ENCODE measurements at places on chromosomes 7 and 10.

DNA sequence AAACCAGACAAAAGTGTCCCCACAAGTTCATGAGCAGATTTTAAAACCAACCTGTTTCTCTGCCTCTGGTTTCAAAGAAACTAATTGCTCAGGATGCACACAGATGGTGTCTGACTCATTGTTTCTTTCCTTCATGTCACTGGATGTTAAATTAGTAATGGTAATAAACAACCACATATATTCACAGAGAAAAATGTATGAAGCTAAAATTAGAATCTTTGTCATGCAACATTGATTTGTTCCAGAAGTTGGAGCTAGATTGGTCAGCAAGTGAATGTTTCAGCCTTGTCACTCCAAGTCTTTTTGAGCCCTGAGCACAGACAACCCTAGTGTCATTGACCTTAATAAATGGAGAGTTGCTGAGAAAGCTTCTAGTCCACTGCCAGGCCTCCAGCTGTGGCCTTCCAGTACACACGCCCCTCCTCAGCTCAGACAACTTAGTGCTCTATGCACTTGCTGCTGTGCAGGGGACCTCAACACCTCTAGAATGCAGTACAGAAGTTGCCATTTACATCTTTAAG, 175.9 kb downstream of the CCDC71L start:
- no peak for DNase-seq

DNA sequence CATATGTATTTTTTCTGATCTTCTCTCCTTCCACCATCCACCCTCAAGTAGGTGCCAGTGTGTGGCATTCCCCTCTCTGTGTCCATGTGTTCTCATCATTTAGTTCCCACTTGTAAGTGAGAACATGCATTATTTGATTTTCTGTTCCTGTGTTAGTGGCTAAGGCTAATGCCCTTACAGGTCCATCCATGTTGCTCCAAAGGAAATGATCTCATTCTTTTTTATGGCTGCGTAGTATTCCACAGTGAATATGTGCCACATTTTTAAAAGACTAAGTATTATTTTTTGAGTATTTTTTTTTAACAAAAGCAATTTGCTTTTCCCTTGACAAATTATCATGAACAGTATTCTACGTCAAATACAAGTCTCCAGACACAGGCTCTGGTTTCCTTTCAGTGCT, 86.4 kb upstream of the ZNF746 start:
- DNase-seq = no peak

DNA sequence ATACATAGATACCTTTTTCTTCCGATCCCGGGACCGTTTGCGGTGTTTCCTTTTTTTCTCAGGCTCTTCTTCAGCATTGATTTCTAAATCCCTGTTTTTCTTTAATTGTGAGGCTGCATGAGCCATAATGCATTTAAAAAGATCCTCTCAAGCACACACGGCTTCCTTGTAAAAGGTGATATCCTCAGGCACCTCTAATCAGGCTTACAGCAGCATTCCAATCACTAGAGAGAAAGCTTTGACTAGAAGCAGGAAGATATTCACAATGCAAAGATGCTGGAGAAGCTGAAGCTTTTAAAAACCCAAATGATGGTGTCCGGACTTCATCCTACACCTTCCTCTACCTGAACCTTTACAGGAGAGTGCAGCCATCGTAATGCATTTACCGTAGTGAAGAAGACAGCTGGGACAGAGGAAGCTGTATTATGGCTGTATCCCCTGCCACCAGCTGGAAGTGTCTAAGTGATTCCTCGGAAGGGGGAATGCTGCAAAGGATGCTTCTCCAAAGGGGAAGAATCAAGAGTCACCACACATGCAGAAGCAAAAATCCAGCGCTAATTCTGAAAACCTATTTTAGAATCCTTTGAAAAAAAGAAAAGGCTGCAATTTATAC, at the start of gene ANK3:
TSS of gene ANK3 (minus strand) at position 463 of the 613 bp plus-strand sequence. CDS start at position 126, 337 bp downstream.
- DNase-seq = no peak

- no peak for DNase-seq
These were observed 6.1 kb upstream of the NAT16 start for GRCh38 chr7:101186194-101186593.

GRCh38 chr10:86450806-86451603, 70.6 kb downstream of the WAPL start:
- DNase-seq = no peak
